ENCODE measurements at places on chromosomes 6 and 20. TPM values are rescaled to one million over a fixed set of nuclear protein-coding genes. Genes with fewer than 3 reads are reported as not detected.

DNA sequence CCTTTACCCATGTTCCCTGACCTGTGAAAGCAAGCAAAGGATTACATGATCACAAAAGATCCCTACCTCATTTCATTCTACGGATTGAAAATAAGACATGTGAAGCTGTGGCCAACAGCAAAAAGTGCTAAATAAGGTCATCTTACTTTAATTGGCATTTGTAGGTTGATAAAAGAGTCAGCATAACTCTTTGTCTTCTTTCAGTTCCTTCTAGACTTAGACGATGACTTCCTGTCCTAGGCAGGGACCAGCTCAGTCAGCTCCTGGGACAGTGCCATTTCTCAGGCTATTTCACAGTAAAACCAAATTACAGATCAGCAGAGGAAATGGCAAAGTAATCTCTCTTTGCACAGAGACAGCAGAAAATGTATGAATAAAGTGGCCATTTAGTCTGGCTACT, 480.7 kb downstream of the RFPL4B start:
- H3K27me3 ChIP-seq: no peaks in the 10 kb centered on the region
- no peak for DNase-seq
- no peaks in the 10 kb centered on the region for H3K4me1 ChIP-seq

GRCh38 chr6:150203871-150204545, 61.2 kb downstream of the PPP1R14C start:
- H3K27me3 ChIP-seq: peaks cover 8% of the 10 kb centered on the region
- no peak for DNase-seq
- no peak overlapping the region for H3K27ac ChIP-seq
- H3K4me3 ChIP-seq: no peak overlapping the region
- no peaks in the 10 kb centered on the region for H3K36me3 ChIP-seq

- H3K4me1 ChIP-seq: peaks cover under 1% of the 10 kb centered on the region
- no peak overlapping the region for H3K4me3 ChIP-seq
- DNase-seq: no peak
These were observed 66.9 kb downstream of the PHACTR2 start for GRCh38 chr6:143744551-143745165.

Gene FOXF2
- total RNA-seq: not detected

GRCh38 chr6:111687652-111688051, 82.0 kb upstream of the TRAF3IP2 start:
- peaks cover 46% of the 10 kb centered on the region for H3K4me1 ChIP-seq
- peak overlapping the region; percentile 21 for H3K27ac ChIP-seq
- DNase-seq: no peak

DNA sequence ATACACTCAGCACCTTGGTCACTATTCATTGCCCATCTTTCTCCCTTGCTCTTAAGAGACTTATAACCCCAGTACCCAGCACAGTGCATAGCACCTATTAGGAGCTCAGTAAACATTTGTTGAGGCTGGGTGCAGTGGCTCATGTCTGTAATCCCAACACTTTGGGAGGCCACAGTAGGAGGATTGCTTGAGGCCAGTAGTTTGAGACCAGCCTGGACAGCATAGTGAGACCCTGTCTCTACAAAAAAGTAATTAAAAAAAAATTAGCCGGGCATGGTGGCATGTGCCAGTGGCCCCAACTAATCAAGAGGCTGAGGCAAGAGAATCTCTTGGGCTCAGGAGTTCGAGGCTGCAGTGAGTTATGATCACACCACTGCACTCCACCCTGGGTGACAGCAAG, 8.2 kb upstream of the EIF2S2 start:
- H3K27me3 ChIP-seq: no peaks in the 10 kb centered on the region
- peaks cover 10% of the 10 kb centered on the region for H3K4me1 ChIP-seq
- H3K4me3 ChIP-seq: no peak overlapping the region
- DNase-seq: no peak

DNA sequence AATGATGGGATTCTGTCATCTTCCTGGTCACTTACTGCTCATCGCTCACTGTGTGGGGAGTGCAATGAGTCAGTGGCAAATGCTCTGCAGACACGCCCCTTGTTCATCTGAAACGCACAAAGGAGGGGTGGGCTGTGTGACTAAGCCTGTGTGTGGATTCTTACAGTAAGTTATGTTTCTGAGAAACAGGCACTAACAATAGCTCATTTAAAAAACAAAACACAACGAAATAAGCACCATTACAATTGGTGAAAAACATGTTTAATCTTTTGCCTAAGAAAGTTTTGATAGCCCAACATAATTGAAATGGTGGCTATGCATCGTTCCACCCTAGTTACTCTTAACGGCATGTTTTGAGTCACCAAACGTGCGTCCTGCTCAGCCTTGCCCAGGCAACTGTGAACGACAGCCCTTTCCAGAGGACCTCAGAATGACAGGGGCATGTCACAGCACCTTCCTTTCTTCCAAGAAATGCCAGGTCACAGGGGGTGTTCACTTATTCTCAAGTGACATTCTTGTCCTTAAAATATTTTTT, 118.4 kb upstream of the SGK1 start:
- H3K4me3 ChIP-seq: no peak overlapping the region
- H3K36me3 ChIP-seq: no peaks in the 10 kb centered on the region
- peak overlapping the region; percentile 80 for H3K27ac ChIP-seq
- peaks cover 36% of the 10 kb centered on the region for H3K4me1 ChIP-seq
- DNase-seq: peak; percentile 84
- H3K27me3 ChIP-seq: no peaks in the 10 kb centered on the region

Gene FAM83C
- not detected for total RNA-seq

DNA sequence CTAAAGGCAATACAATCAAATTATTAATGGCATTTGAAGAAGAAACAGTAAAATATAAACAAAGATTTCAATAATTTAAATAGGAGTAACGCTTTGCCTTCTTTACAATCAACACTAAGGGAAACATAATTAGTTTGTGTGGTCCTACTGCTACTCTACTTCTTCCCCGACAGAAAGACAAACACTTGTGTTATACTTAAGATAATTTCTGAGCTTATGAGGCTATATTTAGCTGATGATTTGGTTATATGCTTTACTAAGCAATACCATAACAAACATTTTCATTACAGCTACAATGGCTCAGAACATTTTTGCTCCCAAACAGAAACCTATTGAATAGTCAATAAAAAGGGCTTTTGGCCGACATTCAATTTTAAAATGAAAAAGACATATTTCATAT, 1217.2 kb upstream of the GJE1 start:
- no peaks in the 10 kb centered on the region for H3K36me3 ChIP-seq
- no peak overlapping the region for H3K4me3 ChIP-seq
- DNase-seq: no peak
- no peaks in the 10 kb centered on the region for H3K4me1 ChIP-seq
- H3K27me3 ChIP-seq: no peaks in the 10 kb centered on the region
- H3K27ac ChIP-seq: no peak overlapping the region

DNA sequence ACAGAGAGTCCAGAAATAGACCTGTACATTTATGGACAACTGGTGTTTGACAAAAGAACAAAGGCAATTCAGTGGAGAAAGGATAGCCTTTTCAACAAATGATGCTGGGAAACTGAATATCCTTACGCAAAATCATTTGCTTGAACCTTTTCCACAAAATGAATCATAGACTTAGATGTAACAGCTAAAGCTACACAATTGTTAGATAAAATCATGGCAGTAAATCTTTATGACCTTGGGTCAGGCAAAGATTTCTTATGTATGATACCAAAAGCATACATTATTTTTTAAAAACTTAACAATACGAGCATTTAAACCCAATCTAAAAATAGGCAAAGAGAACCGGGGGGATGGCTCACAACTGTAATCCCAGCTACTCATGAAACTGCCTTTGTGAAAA, 73.5 kb upstream of the DST start:
- DNase-seq: no peak
- no peak overlapping the region for H3K27ac ChIP-seq
- H3K27me3 ChIP-seq: peaks cover 4% of the 10 kb centered on the region
- no peaks in the 10 kb centered on the region for H3K36me3 ChIP-seq
- no peak overlapping the region for H3K4me3 ChIP-seq

- H3K36me3 ChIP-seq: no peaks in the 10 kb centered on the region
- H3K27ac ChIP-seq: no peak overlapping the region
- no peak overlapping the region for H3K4me3 ChIP-seq
These were observed 20.2 kb upstream of the MICA start for GRCh38 chr6:31383149-31383548.

GRCh38 chr20:53243152-53243551, 271.0 kb downstream of the TSHZ2 start:
- H3K27ac ChIP-seq: no peak overlapping the region

DNA sequence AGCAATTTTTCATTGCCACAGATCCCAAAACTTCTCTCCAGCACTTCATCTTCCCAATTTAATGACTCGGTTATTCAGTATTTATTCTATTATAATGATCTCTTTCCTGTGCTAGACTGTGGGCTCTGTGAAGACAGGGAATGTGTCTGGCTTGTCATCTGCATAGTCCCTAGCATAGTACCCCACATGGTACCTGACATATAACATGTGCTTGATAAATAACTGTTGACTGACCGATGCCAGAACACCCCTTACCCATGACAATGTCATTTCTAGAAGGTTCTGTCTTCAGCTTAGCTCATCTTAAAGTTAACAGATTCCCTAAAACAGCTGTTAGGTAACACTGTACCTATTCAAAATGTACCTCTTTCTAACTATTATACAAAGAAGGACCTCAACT, 3.6 kb downstream of the PXMP4 start:
- H3K27me3 ChIP-seq: no peaks in the 10 kb centered on the region
- H3K4me3 ChIP-seq: no peak overlapping the region
- peaks cover 18% of the 10 kb centered on the region for H3K4me1 ChIP-seq
- no peak for DNase-seq
- no peak overlapping the region for H3K27ac ChIP-seq

DNA sequence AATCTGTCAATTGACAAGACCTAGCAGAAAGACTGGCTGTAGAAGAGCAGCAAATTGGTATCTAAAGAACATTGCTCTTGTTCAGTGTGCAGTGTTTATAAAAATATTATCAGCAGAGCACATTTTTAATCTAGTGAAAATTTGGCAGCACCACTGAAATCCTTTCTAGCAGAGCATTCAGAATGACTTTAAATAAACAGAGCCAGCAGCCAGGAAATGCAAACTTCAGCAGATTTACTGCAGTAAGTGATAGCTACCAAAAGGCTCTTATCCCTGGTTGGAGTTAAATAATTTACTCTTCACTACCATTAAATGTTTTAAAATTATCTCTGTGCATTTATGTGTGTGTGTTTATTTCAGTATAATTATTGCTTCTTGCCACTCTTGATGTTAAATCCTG, 590.9 kb upstream of the CITED2 start:
- H3K4me3 ChIP-seq: no peak overlapping the region
- no peaks in the 10 kb centered on the region for H3K4me1 ChIP-seq
- DNase-seq: no peak
- no peaks in the 10 kb centered on the region for H3K27me3 ChIP-seq
- H3K36me3 ChIP-seq: no peaks in the 10 kb centered on the region

DNA sequence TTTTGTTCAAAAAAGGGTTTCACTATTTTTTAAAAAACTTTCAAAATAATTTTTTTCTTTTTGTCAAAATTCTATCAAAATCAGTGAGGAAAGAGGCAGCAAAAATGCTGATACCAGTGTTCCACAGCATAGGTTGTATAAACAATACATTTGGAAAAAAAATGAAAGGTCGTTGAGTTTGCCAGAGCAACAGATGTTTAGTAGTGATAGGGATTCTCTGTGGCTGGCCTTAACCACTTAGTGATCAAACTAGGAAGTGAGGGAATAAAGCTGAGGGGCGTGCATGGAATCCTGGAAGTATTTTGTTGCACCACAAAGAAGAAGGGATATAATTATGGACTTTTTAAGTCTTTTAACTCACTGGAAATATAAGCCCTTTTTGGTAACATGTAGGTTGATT, 555.3 kb upstream of the CHD6 start:
- peaks cover 3% of the 10 kb centered on the region for H3K27me3 ChIP-seq
- H3K4me1 ChIP-seq: no peaks in the 10 kb centered on the region
- H3K27ac ChIP-seq: no peak overlapping the region
- DNase-seq: no peak
- no peaks in the 10 kb centered on the region for H3K36me3 ChIP-seq
- no peak overlapping the region for H3K4me3 ChIP-seq

- H3K27me3 ChIP-seq: no peaks in the 10 kb centered on the region
- DNase-seq: no peak
- H3K4me3 ChIP-seq: no peak overlapping the region
- no peaks in the 10 kb centered on the region for H3K4me1 ChIP-seq
- H3K27ac ChIP-seq: no peak overlapping the region
- no peaks in the 10 kb centered on the region for H3K36me3 ChIP-seq
These were observed 61.9 kb upstream of the CARMIL1 start for GRCh38 chr6:25217302-25217701.

DNA sequence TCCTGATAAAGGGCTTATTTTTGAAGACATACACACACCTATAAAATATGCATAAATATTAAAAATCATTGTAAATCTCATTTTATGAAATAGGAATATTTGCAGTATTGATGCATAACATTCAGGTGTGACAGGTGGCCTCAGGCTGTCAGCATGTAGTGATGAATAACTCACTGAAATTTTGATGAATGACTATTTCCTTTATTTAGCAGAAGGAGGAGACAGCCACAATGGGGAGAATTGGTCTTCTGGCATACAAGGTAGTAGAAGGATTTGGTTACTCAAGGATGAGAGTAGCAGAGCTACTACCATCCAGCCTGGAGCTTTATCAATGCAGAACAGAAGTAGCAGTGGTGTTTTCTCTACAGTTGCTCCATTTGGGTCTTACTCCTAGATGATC, 47.2 kb downstream of the RGS17 start:
- no peak overlapping the region for H3K4me3 ChIP-seq
- H3K27me3 ChIP-seq: peaks cover 18% of the 10 kb centered on the region
- DNase-seq: no peak
- no peak overlapping the region for H3K27ac ChIP-seq
- peaks cover 4% of the 10 kb centered on the region for H3K4me1 ChIP-seq

Gene FBXO9
- 58.7 TPM for total RNA-seq

DNA sequence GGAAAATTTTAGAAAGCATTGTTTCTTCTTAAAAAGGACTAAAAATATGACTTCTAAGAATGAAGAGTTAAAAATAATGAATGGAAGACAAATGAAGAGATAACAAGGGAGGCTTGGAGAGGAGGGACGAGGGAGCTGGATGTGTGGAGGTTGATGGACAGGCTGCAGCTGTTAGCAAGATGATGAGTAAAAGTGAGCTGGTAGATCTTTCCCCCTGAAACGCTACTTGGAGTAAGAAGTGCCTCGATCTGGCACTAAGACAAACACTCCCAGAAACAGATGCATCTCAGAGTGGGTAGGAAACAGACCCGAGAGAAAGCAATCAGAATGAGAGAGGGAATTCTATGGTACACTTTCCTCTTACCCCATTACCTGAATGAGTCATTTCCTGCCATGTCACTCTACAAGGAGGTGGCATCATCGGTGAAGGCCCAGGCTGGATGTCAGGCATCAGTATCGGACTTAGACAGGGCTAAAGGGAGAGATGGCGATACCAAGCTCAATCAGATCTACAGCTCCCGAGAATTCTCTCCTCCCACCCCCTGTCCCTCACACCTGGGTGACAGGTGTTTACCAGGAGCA, 154.1 kb upstream of the BMP2 start:
- no peak for DNase-seq
- no peak overlapping the region for H3K4me3 ChIP-seq
- H3K36me3 ChIP-seq: no peaks in the 10 kb centered on the region
- H3K4me1 ChIP-seq: no peaks in the 10 kb centered on the region

Gene TAAR5
- not detected for total RNA-seq
